ENCODE measurements at places on chromosomes 5 and 9.

GRCh38 chr5:136891175-136891972 lies 526.0 kb upstream of the TRPC7 start:
- no peak for DNase-seq

DNA sequence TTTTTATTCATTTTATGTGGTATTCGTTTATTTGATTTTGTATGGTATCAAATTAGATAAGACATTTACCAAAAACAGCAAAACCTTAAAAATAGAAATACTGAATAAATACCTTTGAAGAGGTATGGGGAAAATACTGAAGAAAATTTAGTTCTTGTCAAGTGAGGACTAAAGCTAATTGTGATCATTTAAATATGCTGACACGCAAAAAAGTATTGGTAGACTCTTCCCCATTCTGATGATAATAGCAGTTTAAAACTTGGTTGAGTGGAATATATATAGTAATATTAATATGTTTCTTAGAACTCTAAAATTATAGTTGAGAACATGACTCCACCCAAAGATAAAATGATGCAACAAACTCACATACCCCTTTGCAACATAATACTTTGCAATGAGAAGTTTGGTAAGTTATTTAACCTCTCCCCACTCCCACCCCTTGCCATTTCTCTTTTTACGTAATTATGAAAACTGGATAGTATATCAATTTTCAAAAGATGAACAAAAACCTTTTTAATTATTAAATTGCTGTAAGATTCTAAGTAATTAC lies 30.1 kb upstream of the SNX24 start:
- no peak for DNase-seq

GRCh38 chr9:19451240-19452087 lies 42.7 kb downstream of the ACER2 start:
- no peak for DNase-seq

DNA sequence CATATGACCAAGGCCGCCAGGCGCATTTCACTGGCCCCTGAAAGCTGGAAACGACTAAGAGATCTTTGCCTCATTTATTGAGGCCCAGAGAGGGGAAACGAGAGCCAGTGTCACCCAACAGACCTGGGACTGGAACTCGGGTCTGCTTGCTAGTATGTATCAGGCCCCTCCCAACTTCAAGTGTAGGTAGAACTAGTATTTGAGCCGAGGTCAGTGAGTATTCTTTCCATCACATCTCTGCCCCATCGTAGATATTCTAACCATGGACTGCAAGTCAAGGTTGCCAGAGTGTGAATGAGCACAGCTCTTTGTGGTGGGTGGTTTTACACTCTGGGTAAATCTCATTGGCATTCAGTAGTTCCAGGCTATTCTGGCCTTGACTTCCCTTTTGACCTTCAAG lies 42.2 kb downstream of the GPR107 start:
- DNase-seq: no peak

DNA sequence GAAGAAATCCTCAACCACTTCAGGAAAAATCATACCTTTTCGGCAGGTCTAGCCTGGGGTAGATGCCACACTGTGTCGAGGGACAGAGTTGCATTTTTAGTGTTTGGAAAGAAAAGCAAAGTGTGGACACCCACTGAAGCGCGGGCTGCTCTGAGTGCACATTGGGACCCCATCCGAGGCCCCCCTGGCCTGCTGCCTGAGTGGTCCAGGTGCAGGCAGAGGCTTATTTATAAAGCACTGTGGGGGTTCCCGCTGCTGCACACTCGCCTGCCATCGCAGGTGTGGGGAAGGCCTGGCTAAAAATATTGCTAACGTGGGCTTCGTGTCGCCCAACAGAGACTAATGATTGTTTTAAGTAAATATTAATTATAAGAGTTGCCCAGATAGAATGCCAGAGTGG lies 119.4 kb downstream of the CRB2 start:
- DNase-seq: no peak

- DNase-seq: no peak
These were observed 9.1 kb downstream of the SLC22A5 start for GRCh38 chr5:132378580-132378979.

- DNase-seq: no peak
These were observed 135.2 kb upstream of the CLINT1 start for GRCh38 chr5:157993986-157994691.

- no peak for DNase-seq
These were observed 58.4 kb downstream of the NEURL1B start for GRCh38 chr5:172699423-172699822.

DNA sequence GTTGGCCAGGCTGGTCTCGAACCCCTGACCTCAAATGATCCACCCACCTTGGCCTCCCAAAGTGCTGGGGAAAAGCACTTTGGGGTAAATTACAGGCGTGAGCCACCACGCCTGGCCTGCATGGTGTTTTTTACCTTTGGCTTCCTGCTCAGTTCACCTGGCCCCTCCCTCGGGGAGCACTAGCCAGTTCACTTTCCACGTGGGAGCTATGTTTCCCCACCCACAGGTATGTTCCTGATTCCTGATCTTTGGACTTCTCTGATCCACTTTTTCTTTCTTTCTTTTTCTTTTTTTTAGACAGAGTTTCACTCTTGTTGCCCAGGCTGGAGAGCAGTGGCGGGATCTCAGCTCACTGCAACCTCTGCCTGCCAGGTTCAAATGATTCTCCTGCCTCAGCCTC lies 15.8 kb downstream of the DAB2IP start:
- DNase-seq: no peak

DNA sequence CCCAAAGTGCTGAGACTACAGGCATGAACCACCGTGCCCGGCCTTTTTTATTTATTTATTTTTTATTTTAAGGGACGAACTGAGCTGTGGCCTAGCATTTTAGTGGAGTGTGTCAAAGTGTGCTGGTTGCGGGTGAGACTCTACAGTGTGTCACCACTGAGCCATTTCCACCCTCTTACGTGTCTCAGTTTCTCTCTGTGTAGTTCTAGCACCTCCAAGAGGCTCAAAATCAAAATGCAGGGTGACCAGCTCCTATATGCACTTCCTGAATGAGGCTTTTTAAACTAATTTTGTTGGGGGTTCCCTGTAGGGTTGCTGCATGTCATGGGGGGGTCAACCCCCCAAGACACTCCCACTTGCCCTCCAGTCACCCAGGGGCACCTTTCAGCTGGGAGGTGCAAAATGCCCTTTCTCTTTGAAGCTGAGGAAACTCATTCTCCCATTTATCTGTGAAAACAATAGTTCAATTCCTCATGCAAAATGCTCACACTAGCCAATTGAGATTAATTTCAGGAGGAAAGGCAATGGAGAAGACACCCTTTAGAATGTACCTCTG lies 69.3 kb downstream of the COL15A1 start:
- DNase-seq: no peak

All from HL-60 (cell line).